ENCODE measurements at places on chromosomes 12 and 14.

- peak overlapping the region; percentile 21 for H3K27ac ChIP-seq
- no peaks in the 10 kb centered on the region for H3K27me3 ChIP-seq
- H3K4me3 ChIP-seq: peak overlapping the region; percentile 63
- DNase-seq: peak; percentile 85
- peaks cover 11% of the 10 kb centered on the region for H3K4me1 ChIP-seq
Observed at GRCh38 chr14:74612350-74613021, 449 bp upstream of the LTBP2 start.

DNA sequence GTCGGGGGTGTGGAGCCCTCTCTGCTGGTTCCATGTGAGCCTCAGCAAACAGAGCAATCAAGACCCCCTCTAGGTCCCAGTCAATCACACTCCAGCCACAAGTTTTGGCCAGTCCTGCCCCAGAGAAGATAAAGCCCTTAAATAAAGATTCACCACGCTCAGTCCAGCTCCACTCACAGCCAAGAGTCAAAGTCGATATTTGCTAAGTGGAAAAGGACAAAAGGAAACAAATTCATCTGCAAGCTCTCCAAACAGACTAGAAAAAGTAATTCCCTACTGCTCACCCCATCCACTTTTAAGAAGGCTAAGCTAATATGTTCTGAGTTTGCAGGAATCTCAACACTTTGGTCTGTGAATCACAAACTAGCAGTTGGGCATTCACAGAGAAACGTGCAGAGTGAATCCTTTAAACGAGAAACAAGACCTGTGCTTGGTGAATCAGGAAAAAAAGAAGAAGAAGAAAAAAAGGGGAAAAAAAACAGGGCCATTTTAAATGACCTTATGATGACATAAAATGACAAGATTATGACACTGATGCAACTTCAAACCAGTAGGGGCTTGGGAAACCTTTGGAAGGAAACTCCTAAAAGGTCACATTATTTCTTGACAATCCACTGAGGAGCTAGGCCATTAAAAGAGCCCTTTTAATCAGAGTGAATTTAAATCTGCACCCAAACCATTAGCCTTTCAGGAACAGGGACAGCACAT, 41.8 kb upstream of the FOXN3 start:
- no peaks in the 10 kb centered on the region for H3K36me3 ChIP-seq
- DNase-seq: no peak
- no peak overlapping the region for H3K4me3 ChIP-seq
- H3K4me1 ChIP-seq: no peaks in the 10 kb centered on the region

DNA sequence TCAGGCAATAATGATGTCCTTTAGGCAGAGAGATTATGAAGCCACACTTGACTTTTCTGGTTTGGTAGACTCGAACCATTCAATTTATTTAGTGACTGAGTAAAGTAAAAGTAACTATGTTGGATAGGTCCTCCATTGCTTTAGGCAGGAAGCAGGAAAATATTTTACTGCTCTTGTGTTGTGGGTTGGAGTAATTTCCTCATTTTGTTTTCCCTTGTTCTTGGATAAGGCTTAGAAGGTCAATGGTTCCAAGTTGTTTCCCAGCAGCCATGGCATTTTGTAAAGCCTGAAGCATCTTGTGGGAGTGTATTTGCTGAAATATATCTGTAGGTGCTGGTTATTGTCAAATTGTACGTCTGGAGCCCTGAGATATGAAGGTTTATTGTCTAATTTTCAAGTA, 161.2 kb upstream of the SLC38A2 start:
- no peaks in the 10 kb centered on the region for H3K36me3 ChIP-seq
- no peaks in the 10 kb centered on the region for H3K4me1 ChIP-seq
- no peaks in the 10 kb centered on the region for H3K27me3 ChIP-seq
- no peak for DNase-seq
- no peak overlapping the region for H3K4me3 ChIP-seq

- H3K36me3 ChIP-seq: no peaks in the 10 kb centered on the region
- no peak overlapping the region for H3K27ac ChIP-seq
- H3K27me3 ChIP-seq: no peaks in the 10 kb centered on the region
- H3K4me1 ChIP-seq: no peaks in the 10 kb centered on the region
- no peak for DNase-seq
Observed at GRCh38 chr12:1881301-1881700, 37.2 kb downstream of the CACNA2D4 start.

- peaks cover 19% of the 10 kb centered on the region for H3K4me1 ChIP-seq
- DNase-seq: peak; percentile 7
- H3K27ac ChIP-seq: peak overlapping the region; percentile 59
- H3K27me3 ChIP-seq: no peaks in the 10 kb centered on the region
- peak overlapping the region; percentile 70 for H3K4me3 ChIP-seq
- H3K36me3 ChIP-seq: no peaks in the 10 kb centered on the region
Observed at GRCh38 chr12:130838284-130838950, 633 bp downstream of the STX2 start.

GRCh38 chr14:57317248-57317833, 48.6 kb downstream of the AP5M1 start:
- H3K4me1 ChIP-seq: no peaks in the 10 kb centered on the region
- H3K27ac ChIP-seq: no peak overlapping the region
- no peak overlapping the region for H3K4me3 ChIP-seq
- no peaks in the 10 kb centered on the region for H3K27me3 ChIP-seq

DNA sequence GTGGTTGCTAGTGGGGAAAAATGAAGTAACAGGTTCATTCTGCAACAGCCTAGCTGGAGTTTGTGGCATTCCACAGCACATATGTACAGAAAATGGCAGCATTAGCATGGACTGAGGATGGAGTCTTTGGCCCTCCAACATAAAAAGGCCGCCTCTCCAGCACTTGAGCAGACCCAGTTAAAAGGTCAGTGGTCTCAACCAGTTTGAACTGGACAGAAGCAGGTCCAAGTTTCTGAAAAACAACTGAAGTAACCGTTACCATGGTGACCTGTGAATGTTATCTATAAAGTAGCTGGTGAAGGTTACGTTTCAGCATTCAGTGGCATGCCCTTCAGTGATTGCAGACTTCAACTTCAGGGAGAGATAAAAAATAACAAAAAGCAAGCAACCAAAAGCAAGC, 34.1 kb upstream of the OR10AD1 start:
- H3K4me3 ChIP-seq: no peak overlapping the region
- H3K27ac ChIP-seq: no peak overlapping the region
- H3K27me3 ChIP-seq: peaks cover 5% of the 10 kb centered on the region
- DNase-seq: no peak

GRCh38 chr14:104783484-104784217, 11.9 kb downstream of the AKT1 start:
- H3K27me3 ChIP-seq: no peaks in the 10 kb centered on the region
- H3K36me3 ChIP-seq: no peaks in the 10 kb centered on the region

DNA sequence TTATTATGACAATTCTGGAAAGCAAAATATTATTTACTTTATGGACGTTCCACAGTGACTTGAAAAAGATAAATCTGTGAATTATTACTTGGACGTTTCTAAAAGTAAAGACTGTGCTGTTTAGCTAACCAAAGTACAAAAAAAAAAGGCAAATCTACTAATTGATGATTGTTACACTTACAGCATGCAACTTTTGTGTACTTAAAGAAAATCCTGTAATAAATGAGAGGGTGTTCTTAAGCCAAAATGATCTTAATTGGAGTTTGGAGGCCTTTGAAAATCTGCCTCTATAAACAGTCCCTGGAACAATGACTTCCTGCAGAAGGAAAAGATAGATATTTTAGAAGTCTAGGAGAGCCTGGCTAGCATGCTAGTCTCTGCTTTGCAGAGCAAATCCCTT, 434.0 kb upstream of the SYT1 start:
- no peak overlapping the region for H3K27ac ChIP-seq
- DNase-seq: no peak
- no peaks in the 10 kb centered on the region for H3K36me3 ChIP-seq
- no peak overlapping the region for H3K4me3 ChIP-seq
- H3K4me1 ChIP-seq: no peaks in the 10 kb centered on the region

- no peak for DNase-seq
- H3K4me3 ChIP-seq: no peak overlapping the region
- H3K27ac ChIP-seq: no peak overlapping the region
- no peaks in the 10 kb centered on the region for H3K27me3 ChIP-seq
Observed at GRCh38 chr12:2343681-2344080, 290.9 kb downstream of the CACNA1C start.

DNA sequence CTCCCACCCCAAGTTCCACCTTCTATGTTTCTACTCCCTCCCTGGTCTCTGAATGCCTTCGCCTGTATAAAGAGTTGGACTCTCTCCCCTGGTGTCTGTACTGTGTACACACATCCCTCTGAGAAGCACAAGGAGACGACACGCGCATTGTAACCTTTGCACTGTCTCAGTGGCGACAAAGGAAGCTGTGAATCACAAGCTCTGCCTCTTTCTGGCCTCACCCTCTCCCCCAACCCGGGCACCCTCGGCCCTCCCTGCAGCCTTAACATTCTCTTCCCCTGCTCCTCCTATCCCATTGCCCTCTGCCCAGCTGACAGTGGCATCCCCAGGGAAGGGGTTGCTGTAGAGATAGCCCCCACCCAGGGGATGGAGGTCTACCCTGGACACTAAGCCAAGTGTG, 2.5 kb upstream of the SMARCD1 start:
- no peaks in the 10 kb centered on the region for H3K36me3 ChIP-seq
- no peak for DNase-seq
- peaks cover 12% of the 10 kb centered on the region for H3K4me1 ChIP-seq
- no peak overlapping the region for H3K27ac ChIP-seq

DNA sequence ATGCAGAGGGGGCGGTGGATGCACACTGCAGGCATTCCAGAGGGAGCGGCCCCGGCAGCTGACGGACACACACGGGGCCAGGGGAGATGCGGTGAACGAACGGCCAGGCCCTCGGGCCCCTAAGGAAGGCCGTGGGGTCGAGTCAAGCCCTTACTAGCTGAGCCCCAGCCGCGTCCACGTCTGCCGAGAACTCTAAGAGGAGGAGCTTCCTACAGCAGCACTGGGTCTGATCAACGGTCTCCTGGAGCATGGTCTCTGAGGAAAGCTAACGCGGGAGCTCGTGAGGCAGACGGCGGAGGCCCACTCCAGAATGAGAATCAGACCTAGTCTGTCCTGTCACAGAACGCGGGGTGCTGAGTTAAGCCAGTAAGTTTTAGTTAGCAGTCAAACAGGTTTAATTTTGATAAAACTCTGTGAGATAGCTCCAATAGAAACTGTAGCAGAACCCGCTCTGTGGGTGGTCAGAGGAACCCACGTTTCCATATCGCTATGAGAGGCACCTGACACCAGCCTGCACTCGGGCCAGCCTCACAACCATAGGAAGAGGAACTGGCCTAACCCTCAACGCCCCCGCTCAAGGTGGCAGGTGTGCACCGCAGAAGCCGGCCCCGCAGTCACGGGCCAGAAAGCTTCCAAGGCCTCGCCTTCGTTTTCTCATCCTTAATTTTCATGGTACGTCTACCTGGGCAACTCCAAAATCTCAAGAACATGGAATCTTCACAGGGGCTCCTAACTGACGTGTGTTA, 55.5 kb downstream of the CDC42BPB start:
- no peaks in the 10 kb centered on the region for H3K36me3 ChIP-seq
- no peaks in the 10 kb centered on the region for H3K4me1 ChIP-seq
- no peak overlapping the region for H3K27ac ChIP-seq
- H3K27me3 ChIP-seq: no peaks in the 10 kb centered on the region

- no peak for DNase-seq
- no peaks in the 10 kb centered on the region for H3K36me3 ChIP-seq
- no peaks in the 10 kb centered on the region for H3K4me1 ChIP-seq
- H3K27me3 ChIP-seq: no peaks in the 10 kb centered on the region
- no peak overlapping the region for H3K4me3 ChIP-seq
Observed at GRCh38 chr12:130704606-130705005, 11.5 kb downstream of the RIMBP2 start.

GRCh38 chr14:80387563-80387981, 176.3 kb upstream of the DIO2 start:
- H3K36me3 ChIP-seq: no peaks in the 10 kb centered on the region
- H3K27ac ChIP-seq: no peak overlapping the region
- DNase-seq: no peak
- H3K4me1 ChIP-seq: no peaks in the 10 kb centered on the region

- no peaks in the 10 kb centered on the region for H3K36me3 ChIP-seq
- DNase-seq: no peak
- H3K4me1 ChIP-seq: no peaks in the 10 kb centered on the region
- H3K27ac ChIP-seq: no peak overlapping the region
Observed at GRCh38 chr14:61861320-61861865, 99.2 kb downstream of the SNAPC1 start.

Data from CD8-positive, alpha-beta memory T cell (primary cell).